Panc1 (cell line): ENCODE measurements at places on chromosomes 13 and 19. TPM values are rescaled to one million over a fixed set of nuclear protein-coding genes. Genes with fewer than 3 reads are reported as not detected.

DNA sequence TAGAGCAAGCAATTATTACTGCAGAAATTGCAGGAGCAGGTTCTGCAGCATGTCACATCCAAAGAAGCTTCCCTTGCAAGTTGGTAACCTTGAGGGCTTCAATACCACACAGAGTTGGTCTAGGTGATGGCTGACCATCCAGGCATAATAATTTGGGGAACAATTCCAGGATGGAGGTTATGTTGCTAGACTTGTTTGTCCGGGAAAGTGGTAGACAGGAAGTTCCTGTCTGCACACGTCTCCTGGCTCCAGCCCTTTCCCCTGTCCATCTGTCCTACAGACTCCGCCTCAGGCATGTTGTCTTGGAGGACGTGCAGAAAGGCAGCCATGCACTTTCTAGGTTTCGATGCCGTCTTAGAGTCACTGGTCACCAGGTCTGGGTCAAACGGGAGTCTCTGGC lies 26.0 kb downstream of the DPRX start:
- no peaks in the 10 kb centered on the region for H3K27me3 ChIP-seq
- DNase-seq, result no peak
- H3K4me1 ChIP-seq, result peaks cover 4% of the 10 kb centered on the region; the same call in 1 of the 2 replicates

DNA sequence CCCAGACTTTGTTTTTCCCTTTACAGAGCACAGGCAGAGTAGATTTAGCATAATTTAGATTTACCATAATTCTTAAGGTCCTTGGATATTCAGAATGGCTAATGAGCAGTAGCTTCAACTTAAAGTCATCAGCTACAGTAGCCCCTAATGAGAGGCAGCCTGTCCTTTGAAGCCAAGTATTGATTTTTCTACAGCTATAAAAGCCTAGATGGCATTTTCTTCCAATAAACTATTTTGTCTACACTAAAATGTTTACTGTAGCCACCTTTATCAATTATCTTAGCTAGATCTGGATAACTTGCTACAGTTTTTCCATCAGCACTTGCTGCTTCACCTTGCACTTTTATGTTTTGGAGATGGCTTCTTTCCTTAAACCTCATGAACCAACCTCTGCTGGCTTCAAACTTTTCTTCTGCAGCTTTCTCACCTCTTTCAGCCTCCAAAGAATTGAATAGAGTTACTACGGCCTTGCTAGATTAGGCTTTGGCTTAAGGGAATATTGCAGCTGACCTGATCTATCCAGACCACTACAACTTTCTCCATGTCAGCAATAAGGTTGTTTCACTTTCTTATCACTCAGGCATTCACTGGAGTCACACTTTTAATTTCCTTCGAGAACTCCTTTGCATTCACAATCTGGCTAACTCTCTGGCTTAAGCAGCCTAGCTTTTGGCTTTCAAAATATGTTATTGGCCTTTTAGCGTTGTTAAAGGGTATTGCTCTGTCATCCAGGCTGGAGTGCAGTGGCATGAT lies 26.6 kb downstream of the BRD4 start:
- H3K4me1 ChIP-seq, result peaks cover 42% of the 10 kb centered on the region
- no peaks in the 10 kb centered on the region for H3K36me3 ChIP-seq
- no peaks in the 10 kb centered on the region for H3K27me3 ChIP-seq
- DNase-seq, result no peak
- no peak overlapping the region for H3K27ac ChIP-seq
- no peak overlapping the region for H3K4me3 ChIP-seq

- no peak overlapping the region for H3K27ac ChIP-seq
- H3K36me3 ChIP-seq, result no peaks in the 10 kb centered on the region
- H3K4me1 ChIP-seq, result no peaks in the 10 kb centered on the region
Observed at GRCh38 chr13:99075268-99076191, 97.7 kb upstream of the DOCK9 start.

DNA sequence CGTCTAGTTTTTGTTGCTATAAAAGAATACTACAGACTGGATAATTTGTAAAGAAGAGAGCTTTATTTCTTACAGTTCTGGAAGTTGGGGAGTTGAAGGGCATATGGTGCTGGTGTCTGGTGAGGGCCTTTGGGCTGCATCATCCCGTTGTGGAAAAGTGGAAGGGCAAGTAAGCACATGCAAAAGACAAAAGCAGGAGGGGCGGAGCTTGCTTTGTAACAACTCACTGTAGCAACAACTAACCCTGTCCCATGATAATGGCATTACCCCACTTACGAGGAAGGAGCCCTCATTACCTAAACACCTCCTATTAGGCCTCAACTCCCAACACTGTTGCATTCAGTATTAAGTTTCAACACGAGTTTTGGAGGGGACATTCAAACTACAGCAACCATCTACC lies 7.2 kb upstream of the DNAJC15 start:
- no peaks in the 10 kb centered on the region for H3K27me3 ChIP-seq
- H3K4me3 ChIP-seq, result no peak overlapping the region
- H3K4me1 ChIP-seq, result no peaks in the 10 kb centered on the region
- no peak overlapping the region for H3K27ac ChIP-seq
- DNase-seq, result no peak

DNA sequence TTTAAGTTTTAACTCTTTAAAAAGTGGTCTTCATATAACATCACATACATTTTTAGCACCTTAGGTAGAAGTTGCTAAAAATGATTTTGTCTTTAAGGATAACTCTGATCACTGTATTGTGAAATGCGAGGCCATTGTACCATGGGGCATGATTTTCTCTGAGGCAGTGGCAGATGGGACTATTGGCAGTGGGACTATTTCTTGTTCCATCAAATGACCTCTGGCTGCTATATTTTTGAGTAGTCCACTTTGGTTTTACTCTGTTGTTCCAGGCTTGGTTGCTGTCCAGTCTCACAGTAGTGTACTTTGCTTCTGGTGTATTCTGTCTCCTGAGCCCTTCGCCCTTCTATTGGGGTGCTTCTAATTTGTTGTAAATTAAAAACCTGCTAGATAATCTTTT lies 156.5 kb downstream of the ATP8A2 start:
- no peaks in the 10 kb centered on the region for H3K36me3 ChIP-seq
- H3K27ac ChIP-seq, result no peak overlapping the region
- no peak overlapping the region for H3K4me3 ChIP-seq
- no peaks in the 10 kb centered on the region for H3K27me3 ChIP-seq
- H3K4me1 ChIP-seq, result no peaks in the 10 kb centered on the region

DNA sequence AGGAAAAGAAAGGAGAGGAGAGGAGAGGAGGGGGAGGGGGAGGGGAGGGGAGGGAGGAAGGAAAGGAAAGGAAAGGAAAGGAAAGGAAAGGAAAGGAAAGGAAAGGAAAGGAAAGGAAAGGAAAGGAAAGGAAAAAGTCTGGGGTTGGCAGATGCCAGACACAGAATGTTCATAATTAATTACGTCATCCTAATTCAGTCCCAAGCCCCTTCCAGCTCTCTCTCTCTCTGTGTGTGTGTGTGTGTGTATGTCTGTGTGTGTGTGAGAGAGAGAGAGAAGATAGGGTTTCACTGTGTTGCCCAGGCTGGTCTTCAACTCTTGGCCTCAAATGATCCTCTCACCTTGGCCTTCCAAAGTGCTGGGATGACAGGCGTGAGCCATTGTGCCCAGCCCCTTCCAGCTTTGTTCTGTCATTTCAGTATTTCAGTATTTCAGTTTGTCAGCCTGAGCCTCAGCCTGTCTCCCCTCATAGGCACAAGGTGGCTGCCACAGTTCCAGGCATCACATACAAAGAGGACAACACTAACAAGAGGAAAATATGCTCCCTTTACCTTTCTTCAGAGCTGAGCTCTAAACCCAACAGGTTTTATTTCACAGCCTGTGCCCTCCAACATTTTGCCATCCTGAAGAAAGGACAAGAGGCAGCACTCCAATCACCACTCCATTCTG lies 14.6 kb downstream of the IFNL3 start:
- H3K36me3 ChIP-seq, result no peaks in the 10 kb centered on the region
- DNase-seq, result no peak
- no peak overlapping the region for H3K27ac ChIP-seq
- H3K4me3 ChIP-seq, result no peak overlapping the region

DNA sequence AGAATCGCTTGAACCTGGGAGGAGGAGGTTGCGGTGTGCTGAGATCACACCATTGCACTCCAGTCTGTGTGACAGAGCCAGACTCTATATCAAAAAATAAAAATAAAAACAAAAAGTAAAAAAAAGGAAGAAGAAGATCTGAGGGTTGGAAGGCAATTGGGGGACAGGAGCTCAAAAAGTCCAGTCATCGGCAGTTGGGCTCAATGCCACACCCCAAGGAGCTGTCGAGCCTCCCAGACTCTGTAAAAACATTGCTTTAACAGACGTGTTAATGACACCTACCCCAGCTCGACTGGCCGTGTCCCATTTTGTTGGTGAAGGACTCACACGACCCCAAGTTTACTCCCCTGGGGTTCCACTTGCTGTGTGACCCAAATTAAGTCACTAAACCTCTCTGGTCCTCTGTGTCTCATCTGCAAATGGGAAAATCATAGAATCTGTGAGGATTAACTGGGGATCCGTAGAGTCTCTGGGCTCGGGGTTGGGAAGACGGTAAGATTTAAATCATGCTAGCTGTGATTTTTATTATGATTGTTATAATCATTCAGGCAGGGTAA lies 7.0 kb downstream of the GNA15 start:
- H3K4me1 ChIP-seq, result peaks cover 6% of the 10 kb centered on the region
- no peak overlapping the region for H3K4me3 ChIP-seq
- no peak overlapping the region for H3K27ac ChIP-seq
- no peaks in the 10 kb centered on the region for H3K36me3 ChIP-seq
- DNase-seq, result no peak

DNA sequence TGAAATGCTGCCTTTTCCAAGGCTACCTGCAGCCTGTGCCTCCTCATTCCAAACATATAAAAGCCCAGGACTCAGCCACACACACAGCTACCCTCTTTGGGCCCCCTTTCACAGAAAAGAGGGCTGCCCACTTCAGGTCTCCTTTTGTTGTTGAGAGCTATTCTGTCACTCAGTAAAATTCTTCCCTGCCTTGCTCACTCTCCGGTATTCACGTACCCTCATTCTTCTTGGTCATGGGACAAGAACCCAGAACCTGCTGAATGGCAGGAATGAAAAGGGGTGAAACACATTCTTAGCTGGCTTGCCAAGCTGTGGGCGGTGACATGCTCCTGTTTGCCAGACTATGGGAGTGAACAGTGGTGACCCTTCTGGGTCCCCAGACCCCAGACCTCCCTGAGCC lies 338.0 kb upstream of the ATXN8OS start:
- H3K4me1 ChIP-seq, result no peaks in the 10 kb centered on the region
- H3K27ac ChIP-seq, result no peak overlapping the region
- no peaks in the 10 kb centered on the region for H3K36me3 ChIP-seq
- no peak overlapping the region for H3K4me3 ChIP-seq
- no peak for DNase-seq

DNA sequence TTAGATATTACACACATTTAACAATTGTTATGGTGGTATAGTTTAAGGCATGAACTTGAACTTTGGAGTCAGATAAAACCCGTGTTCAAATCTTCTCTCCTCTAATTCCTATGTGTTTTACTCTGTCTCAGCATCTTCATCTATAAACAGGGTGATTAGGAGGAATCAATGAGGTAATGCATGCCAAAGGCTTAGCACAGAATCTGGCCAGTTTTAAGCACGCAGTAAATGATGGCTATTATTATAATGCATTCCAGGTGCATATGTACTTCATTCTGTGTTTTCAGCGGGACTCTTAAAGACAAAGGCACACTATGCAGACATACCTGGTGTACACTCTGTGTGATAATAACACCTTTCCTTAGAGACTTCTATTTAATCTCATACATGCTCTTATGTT lies 88.0 kb upstream of the FRY start:
- H3K4me3 ChIP-seq, result no peak overlapping the region
- H3K27ac ChIP-seq, result no peak overlapping the region
- no peak for DNase-seq
- no peaks in the 10 kb centered on the region for H3K4me1 ChIP-seq
- H3K27me3 ChIP-seq, result no peaks in the 10 kb centered on the region

DNA sequence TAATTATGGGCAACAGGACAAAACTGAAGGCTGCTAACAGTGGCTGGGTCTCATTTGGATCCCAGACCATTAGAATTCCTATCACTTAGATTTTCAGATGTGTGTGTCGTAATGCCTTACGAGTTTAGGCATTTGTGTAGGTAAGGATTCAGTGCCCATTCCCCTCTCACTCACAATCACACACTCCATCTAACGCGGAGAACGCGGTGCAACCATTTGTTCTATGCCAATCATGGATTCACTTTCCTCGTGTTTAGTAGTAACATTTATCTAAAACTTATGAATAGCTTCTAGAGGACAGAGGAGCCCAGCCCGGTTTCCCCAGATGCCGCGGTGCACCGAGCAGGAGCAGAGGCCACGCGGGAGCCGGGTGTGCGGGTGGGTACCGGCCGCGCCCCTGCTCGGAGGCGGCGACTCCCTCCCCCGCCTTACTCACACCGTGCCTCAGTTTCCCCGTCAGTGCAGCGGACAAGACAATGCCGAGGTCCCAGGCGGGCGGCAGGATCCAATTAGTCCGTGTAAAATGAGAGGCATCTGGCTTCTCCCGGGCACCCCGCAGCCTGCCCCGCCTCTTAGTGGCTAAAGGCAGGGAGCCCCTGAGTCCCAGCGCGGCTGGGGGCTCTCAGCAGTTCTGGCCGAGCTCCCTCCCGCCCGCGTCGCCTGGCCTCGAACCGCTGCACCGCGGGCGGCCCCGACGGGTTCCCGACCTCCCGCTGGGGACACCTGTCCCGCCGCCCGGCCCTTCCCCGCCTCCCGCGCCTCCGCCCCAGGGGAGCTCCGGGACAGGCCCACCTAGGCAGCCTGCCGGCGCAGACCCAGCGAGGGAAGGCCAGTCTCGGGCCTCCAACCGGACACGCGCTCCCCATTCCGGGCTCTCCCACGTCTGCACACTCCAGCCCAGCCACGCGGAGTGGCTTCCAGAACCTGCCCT lies 5.9 kb upstream of the C1QTNF9B start:
- no peaks in the 10 kb centered on the region for H3K4me1 ChIP-seq
- no peak overlapping the region for H3K27ac ChIP-seq
- no peaks in the 10 kb centered on the region for H3K36me3 ChIP-seq
- peaks cover 5% of the 10 kb centered on the region for H3K27me3 ChIP-seq
- DNase-seq, result no peak

- no peaks in the 10 kb centered on the region for H3K36me3 ChIP-seq
Observed at GRCh38 chr19:51098365-51099046, 9.7 kb downstream of the CTU1 start.

GRCh38 chr19:32691952-32692726 lies 518 bp downstream of the NUDT19 start:
- H3K27ac ChIP-seq, result peak overlapping the region; percentile 96
- no peaks in the 10 kb centered on the region; the same call in none of the 2 replicates for H3K36me3 ChIP-seq
- no peak for DNase-seq
- H3K4me3 ChIP-seq, result peak overlapping the region; percentile 78
- H3K4me1 ChIP-seq, result peaks cover 13% of the 10 kb centered on the region
- H3K27me3 ChIP-seq, result no peaks in the 10 kb centered on the region

Gene ZNF814
- 4.8 TPM for total RNA-seq

Gene GIPR
- total RNA-seq, result 2.0 TPM

Gene ZNF490
- 7.0 TPM for total RNA-seq

Gene ZNF625
- 7.9 TPM for total RNA-seq

Gene CD70
- 45.4 TPM for total RNA-seq

Gene SERPINE3
- total RNA-seq, result not detected
